Skin of body (tissue), 3 donors: ENCODE measurements at places on chromosomes 4 and X. TPM values are rescaled to one million over a fixed set of nuclear protein-coding genes. Genes with fewer than 3 reads are reported as not detected.

DNA sequence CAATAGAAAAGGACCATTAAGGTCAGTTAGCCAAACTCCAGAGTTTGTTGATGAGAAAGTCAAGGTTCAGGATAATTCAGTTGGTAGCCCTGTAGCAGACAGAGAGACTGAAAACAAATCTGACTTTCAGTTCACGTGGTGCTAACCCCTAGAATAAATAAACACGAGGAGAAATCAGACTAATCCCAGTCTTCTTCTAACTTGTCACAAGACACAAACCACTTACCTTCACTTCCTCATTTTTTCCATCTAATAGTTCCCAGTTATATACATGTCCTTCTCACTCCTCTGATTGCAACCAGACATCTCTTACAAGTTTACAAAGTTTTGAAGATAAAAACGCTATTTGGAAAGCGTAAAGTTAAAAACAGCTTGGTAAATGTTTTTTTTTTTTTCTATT is 7.7 kb downstream of the TLR7 start:
- no peak for DNase-seq

GRCh38 chr4:111697176-111697942 is 447.9 kb upstream of the FAM241A start:
- DNase-seq: no peak

- DNase-seq: no peak
These were observed 61.6 kb downstream of the UBE2K start for GRCh38 chr4:39759569-39759968.

DNA sequence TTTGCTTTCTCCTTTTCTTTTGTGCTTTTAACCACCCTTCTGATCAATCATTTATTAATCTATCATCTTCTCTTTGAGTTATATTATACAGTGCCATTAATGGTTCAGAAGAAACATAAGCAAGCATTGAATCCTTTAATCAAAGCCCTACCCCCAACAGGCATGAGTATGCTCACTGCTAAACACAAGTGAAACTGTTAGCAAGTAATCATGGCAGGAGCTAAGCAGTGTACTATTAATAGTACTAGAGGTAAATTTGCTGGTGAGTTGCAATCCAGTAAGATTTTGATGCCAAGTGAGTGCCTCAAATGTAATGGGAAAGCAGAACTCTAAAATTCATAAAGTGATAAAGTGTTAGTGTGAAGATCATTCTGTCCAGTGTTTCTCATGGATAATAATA is 57.2 kb downstream of the FNIP2 start:
- no peak for DNase-seq

GRCh38 chrX:16251782-16252181 is 84.5 kb downstream of the MAGEB17 start:
- DNase-seq: no peak

Gene PABPC1L2B
- not detected for total RNA-seq

DNA sequence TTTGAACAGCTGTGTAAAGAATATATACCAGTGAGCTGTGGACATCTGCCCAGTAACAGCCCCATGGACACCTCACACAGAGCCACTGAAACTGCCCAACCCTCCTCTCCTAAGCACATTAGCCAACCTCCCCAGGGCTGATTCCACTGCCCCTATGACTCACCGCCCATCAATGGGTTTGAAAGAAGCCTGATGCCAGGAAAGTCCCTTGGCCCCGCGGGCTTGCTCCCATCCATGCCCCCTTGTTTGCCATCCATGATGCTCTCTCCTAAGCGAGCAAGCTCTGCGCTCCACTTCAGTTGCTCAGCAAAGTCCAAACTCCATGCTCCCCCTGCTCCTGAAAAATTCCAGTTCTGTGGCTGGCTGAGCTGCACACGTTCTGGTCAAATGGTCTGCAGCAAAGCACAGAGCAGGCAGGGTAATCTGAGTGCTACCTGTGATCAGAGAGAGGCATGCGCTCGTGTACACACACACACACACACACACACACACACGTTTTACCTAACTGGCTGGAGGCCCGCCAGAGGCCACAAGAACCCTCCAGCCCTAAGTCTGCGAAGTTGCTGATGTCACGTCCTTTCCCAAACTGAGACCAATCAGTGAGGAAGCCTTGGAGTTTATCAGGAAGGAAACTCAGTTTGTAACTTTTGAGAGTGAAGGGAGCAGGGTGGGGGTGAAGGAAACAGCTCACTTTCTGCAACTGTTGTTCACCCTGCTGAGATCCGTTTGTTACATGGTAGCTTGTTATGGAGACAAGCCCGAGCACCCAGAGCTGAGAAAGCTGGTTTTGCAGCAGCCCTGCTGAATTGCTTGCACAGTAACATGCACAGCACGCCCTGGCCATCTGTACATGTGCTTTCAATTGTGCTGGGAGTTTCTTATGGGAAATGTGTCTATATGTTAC is at the start of gene ASB9:
Gene ASB9, minus strand, starts transcription at position 466 of the 904 bp plus-strand sequence. Its CDS starts 209 bp downstream, at position 257.
- DNase-seq: peak; percentile 36

Gene GAGE12F
- total RNA-seq: not detected

DNA sequence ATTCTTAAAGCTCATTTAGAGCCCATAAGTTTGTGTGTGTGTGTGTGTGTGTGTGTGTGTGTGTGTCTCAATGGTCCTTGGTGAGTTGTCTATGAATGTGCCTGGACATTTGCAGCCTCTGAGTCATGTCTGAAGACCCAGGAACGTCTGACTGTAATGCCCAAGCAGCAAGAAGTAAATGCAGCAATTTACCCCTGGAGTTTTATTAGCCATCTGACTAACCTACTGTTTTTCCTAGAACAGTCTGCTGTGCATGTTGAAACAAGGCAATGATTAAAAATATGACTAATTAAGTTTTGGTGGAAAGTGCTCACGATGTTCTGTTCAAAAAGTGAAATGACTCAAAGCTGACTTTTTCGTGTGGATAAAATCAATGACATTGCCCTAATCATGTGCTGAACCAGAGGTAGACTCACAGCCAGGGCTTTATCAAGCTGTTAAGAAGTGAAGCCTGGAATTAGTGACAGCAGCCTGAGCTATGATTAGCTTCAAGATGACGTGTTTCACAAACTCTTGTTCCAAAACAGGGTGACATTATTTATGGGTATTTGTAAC is 201.6 kb downstream of the CPE start:
- peak; percentile 5 for DNase-seq

GRCh38 chrX:44344194-44344593 is 722 bp upstream of the EFHC2 start:
- no peak for DNase-seq

Gene UGT2B17
- not detected for total RNA-seq

- peak; percentile 7 for DNase-seq
These were observed 332.7 kb upstream of the IGFBP7 start for GRCh38 chr4:57442831-57443291.

GRCh38 chr4:89358935-89359638 is 51.5 kb upstream of the GPRIN3 start:
- no peak for DNase-seq

Gene SHOX
- not detected for total RNA-seq

DNA sequence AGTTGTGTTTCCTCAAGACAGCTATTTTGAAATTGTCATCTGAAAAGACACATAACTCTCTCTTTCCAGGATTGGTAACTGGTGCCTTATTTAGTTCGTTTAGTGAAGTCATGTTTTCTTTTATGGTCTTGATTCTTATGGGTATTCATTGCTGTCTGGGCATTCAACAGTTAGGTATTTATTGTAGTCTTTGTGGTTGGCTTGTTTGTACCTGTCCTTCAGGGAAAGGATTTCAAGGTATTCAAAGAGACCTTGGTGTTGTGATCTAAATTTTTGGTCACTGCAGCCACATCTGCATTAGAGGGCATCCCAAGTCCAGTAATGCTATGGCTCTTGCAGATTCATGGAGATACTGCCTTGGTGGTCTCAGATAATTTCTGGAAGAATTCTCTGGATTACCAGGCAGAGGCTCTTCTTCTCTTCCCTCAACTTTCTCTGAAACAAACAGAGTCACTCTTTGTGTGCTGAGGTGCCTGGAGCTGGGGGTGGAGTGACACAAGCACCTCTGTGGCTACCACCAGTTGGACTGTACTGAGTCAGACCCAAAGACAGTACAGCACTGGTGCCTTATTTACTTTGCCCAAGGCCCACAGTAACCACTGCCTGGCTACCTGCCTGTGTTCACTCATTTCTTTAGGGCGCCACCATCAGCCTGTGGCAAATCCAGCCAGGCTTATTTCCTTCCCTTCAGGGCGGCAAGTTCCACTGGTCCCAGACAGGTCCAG is 620.4 kb downstream of the KCNIP4 start:
- no peak for DNase-seq

DNA sequence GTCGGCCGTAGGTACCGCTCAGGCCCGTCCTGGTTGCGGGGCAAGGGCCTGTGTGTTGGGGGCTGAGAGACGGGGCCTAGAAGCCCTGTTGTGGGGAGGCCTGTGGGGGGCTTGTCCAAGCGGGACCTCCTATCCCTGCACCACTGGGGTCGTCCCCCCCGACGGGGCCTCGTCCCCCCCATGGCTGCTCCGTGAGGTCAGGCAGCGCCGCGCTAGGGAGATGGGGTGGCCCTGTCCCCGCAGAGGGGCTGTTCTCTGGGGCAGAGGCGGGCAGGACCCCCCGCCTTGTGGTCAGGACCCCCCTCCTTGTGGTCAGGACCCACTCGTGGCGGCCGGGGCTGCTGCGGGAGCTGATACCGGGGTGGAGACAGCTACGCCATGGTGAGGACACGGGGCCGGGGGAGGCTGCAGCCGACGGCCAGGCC is 12.1 kb upstream of the GTPBP6 start:
- no peak for DNase-seq

Gene PNMA6F
- not detected for total RNA-seq

- no peak for DNase-seq
These were observed 613 bp upstream of the ARSJ start for GRCh38 chr4:113979905-113980615.

Gene REELD1
- total RNA-seq: 0.20 TPM

DNA sequence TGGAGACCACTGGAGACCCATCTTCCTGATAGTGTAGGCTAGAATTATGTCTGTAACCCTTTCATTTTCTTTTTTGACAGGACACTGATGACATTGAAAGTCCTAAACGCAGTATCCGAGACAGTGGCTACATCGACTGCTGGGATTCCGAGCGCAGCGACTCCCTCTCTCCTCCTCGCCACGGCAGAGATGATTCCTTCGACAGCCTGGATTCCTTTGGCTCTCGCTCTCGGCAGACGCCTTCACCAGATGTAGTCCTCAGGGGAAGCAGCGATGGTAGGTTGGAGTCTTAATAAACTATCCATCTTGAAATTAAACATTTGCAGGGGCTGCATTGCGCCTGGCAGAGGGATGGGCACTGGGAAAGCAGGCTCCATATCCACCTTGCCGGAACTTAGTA is 75.4 kb downstream of the LIMCH1 start:
- DNase-seq: no peak
